Omental fat pad (tissue), 4 donors: ENCODE measurements at places on chromosomes 2 and 18. TPM values are rescaled to one million over a fixed set of nuclear protein-coding genes. Genes with fewer than 3 reads are reported as not detected.

GRCh38 chr2:202017940-202018339 lies 15.7 kb upstream of the FZD7 start:
- DNase-seq: no peak

- DNase-seq: no peak
Observed at GRCh38 chr18:3340682-3341097, 78.8 kb downstream of the MYL12B start.

NAGK gene
- total RNA-seq: 149 TPM

DNA sequence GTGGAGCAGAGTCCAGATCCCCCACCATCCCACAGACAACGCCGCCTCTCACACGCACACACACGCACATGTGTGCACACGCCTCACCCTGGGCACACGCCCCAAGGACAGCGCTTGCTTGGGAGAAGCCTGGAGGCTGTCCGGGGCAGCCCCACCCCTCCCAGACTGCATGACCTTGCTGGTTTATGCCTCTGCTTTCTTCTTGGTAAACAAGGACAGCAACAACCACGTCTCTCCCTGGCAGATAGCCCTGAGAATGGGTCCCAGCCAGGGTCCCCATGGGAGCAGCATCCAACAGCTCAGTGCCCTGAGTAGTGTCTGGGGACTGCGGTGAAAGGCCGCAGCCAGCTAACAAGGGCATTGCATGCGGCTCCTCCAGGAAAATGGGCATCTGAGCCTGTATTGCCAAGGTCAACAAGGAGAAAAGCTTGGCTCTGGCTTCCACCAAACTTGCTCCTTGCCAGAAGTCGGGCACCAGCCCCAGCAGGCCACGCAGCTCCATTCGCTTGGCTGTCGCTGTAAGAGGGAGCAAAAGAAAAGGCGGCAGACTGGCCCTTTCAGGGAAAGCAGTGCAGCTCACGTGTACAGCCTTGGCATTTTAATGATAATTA lies 234.6 kb downstream of the EIPR1 start:
- no peak for DNase-seq

DNA sequence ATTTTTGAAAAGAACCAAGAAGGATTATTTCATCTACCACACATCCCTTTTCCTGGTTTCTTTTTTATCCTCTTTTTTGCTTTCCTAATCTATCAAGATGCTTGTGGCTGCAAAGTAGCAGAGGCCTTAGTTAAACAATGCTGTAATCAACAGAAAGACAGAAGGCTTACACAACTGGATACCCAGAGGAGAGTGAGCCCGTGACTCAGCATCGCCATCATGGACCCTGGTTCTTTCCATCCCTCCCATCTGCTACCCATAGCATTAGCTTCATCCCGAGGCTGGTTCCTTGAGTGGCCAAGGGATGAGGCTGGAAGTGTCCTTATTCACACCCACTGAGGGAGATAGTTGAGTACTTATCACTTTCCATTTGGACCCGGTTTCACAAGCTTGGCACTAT lies 7.5 kb upstream of the HAAO start:
- no peak for DNase-seq

ALPP gene
- not detected for total RNA-seq

DNA sequence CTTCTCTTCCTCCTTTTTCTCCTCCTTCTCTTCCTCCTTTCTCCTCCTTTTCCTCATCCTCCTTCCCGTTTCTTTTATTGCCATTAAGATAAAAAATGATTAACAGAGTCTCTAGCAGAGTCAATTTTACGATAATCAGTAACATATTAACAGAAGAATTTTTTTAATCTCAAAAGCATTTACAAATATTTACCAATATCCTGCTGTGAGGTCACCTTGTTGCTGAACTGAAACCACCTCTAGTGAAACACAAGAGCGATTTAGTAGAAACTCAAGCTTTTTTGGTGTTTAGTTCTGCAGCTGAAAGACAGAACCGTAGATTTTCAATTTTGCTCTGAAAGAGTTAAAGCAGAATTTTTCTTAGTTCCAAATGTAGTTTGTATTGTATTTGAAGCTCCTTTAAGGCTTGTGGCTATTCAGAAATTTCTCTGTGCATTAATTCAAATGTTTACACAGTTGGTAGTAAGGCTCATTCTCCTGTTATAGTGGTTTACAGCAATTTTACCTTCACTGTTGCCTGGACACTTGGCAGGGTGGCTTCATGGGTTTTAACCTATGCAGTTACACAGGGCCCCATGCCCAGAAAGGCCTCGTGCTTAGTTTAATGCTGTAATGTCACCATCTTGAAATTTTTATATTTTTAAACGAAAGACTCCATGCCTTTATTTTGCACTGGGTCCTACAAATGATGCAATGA lies 1106.6 kb upstream of the FAM98A start:
- DNase-seq: no peak

DNA sequence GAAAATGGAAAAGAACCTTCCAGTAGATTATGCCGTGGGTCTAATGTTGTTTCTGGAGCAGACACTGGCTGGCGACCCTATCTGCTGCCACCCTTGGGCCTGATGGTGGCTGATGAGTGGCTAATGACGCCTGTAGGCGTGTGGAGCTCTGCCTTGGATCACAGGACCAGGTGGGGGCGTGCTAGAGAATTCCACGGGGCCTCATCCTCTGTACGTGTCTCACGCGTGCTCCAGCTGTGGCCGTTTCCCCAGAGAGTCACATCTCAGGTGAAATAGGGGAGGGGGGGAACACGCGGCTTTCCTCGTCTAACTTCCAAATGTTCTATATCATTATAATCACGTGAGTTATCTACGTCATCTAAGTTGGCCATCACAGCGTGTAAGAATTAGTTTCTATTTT lies 160.9 kb upstream of the SMIM21 start:
- no peak for DNase-seq

- DNase-seq: no peak
Observed at GRCh38 chr2:29281916-29282247, 166.7 kb downstream of the CLIP4 start.

- no peak for DNase-seq
Observed at GRCh38 chr2:36811071-36811470, 114.6 kb downstream of the VIT start.

- no peak for DNase-seq
Observed at GRCh38 chr2:72678024-72678423, 147.8 kb downstream of the EXOC6B start.

HRH4 gene
- not detected for total RNA-seq

DNA sequence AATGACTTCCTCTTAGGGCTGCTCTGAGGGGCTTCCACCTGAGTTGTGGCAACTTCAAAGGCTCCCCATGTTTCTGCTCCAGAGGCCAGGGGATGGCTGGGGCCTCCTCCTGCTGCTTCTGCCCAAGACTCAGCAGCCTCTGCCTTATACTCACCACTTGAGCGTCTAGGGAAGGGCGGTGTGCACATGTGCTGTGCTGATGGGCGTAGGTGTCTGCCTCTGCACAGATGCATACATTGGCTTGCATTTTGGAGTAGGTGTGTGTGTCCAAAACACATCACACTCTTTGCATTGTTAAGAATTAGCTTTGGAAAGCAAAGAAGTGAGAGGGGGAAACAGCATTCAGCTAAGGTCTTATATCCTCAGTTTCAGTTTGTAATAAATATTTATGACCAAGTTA lies 85.2 kb downstream of the EN1 start:
- no peak for DNase-seq

- DNase-seq: no peak
Observed at GRCh38 chr2:202196727-202197126, 41.7 kb downstream of the SUMO1 start.

SLC4A3 gene
- total RNA-seq: 5.2 TPM

DNA sequence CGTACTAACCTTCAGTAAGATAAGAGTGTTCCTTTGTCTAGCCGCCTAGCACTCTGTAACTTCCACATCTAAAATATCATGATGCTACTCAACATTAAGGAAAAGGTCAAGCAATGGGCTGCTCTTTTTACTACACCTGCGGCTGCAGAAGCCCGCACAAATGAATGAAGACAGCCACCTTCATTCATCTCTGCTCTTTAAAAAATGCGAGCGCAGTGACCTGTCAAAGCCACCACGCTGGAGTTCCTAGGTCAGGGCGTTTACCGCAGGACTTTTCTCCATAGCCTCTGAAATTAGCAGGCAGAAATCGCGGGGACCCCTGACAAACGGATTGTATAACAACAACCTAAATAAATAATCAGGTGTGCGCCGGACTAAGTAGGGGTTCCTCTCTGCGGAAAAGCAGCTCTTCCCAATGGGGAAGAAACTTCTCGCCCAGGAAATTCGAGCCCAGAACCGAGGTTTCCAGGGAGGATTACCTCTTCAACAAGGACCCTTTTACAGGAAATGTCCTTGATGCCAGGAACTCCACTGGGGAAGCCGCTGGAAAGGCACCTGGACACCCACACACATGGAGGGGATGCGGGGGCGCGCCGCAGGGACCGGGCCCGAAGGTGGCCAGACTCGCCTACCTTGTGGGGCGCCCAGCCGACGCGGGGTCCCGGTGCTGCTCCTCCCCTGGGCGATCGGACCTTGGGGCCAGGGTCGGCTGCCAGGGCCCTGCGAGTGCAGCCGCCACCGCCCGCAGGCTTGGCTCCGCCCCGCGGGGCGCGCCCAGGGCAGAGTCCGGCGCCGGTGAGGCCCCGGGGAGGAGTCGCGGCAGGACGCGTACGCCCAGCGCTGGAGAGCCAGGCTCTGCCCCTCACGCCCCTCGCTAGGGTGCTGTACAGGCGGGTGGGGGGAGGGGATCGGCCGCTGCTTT lies at the start of gene CCDC68:
CCDC68 (minus strand) TSS at position 758 of the 922 bp plus-strand sequence. CDS start 16,670 bp downstream, outside the sequence.
- DNase-seq: no peak

GRCh38 chr2:179049546-179050311 lies at the start of gene CCDC141:
Gene CCDC141, minus strand, starts transcription at chr2:179050137. Its CDS starts 196 bp downstream, at chr2:179049941.
- no peak for DNase-seq

DNA sequence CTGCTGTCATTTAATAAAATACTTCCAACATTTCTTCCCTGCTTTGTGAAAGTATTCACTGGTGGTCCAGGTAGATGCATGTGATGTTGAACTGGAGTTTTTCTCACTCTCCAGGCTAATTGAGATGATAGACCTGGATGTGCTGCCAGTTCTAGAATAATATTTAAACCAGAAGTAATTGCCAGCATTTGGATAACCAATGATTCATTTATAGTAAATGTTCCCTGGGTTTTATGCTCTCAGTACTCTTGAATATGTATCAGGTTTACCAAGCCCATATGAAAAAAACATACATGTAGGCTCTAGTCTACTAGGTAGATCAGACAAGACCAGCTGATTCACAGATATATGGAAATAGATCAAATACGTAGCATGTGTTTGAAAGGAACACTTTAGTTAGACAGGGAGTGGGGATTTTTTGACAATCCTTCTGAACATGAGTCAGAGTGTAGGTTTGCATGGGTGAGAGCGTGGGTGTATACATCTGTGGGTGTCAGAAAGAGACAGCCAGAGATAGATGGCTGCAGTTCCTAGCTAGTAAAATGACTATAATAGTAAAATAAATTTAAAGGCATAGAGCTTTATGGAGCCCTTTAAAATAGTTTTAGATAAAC lies 115.1 kb downstream of the NAB1 start:
- DNase-seq: no peak

DCDC2C gene
- total RNA-seq: 1.4 TPM

DNA sequence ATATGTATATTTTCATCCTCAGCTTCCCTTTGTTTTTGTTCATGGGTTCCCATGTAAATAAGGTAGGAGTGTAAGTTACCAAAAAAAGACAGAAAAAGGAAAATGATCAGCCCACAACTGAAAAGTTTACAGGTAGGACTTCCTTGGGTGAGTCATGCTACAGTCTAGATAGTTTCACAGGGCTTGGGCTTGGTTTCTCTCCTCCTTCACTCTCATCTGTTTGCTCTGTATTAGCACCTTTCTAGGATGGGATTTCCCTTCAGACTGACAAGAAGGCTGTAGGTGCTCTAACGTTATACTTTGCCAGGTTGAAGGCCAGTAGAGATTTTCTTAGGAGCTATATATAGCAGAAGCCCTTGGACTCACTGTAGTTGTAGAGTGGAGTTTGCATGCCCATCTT lies 57.9 kb downstream of the FAM171B start:
- DNase-seq: no peak

CMPK2 gene
- total RNA-seq: 31.1 TPM

DNA sequence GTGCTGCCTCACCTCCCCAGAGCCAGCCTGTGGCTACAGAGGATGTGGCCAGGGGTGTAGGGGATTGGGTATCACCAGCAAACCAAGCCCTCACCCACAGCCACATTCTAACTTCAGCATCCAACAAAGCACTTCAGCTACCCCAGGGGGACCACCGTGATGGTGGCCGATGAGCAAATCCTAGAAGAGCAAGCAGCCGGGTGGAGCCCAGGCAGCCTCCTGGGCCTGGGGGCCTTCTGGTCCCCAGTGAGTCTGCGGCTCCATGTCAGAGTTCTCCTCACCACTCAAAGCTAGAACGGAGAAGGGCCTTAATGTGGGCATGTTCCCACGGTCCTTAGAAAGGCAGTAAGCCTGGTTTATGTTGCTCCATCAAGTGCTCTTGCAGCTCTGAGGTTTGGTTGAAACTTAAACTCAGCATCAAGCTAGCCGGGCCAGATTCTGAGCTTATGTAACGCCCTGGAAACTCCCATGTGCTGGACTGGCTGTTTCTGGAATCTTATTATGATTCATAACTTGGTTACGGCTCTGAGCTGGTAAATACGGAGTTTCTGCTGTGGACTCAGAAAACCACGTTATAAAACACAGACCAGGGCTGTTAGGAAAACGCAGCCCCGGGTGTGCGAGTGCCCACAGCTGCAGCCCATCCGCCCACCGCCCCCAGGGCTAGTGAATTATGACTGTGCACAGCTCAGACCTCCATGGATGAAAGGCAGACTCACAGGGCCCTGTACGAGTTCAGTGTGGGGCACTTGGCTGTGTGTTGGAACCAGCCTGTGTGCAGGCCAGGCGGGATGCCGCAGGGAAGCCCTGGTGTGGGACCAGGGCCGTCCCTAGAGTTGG lies 99.8 kb downstream of the SEPTIN10 start:
- peak; percentile 34 for DNase-seq

SMYD5 gene
- total RNA-seq: 27.0 TPM

REG3G gene
- not detected for total RNA-seq

- DNase-seq: no peak
Observed at GRCh38 chr18:75779910-75780309, 352.4 kb upstream of the SMIM21 start.

ICOS gene
- 1.0 TPM for total RNA-seq

TRIM43 gene
- not detected for total RNA-seq

DNA sequence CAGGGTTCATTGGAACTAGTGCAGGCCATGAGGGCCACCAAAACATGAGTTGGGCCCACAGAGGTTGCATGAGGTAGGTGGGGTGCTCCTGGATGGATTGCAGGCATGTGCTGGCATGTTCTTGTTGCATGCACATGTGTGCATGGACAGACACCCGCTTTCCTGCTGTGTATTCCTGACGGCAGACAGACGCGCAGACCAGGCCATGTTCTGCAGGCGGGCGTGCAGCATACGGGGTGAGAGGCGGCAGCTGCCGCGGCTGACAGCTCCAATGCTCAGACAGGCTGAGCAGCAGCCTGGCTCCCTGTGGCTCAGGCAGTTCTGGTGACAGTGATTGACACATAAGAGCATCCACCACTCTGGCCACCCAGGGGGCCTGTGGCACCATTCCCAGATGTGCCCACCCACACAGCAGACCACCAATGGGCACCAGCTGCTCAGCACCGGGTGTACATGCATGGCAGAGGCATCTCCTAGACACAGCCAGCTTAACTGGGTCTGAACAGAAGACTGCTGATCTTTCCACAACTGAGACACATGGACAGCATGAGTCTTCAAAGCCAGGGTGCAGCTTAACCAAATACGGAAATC lies 21.2 kb downstream of the HS1BP3 start:
- DNase-seq: no peak

GRCh38 chr2:161067846-161068350 lies 92.3 kb upstream of the TANK start:
- no peak for DNase-seq
